ENCODE measurements at places on chromosomes 12 and 14.

GRCh38 chr14:72610831-72611200, 283.1 kb downstream of the DPF3 start:
- DNase-seq = no peak

DNA sequence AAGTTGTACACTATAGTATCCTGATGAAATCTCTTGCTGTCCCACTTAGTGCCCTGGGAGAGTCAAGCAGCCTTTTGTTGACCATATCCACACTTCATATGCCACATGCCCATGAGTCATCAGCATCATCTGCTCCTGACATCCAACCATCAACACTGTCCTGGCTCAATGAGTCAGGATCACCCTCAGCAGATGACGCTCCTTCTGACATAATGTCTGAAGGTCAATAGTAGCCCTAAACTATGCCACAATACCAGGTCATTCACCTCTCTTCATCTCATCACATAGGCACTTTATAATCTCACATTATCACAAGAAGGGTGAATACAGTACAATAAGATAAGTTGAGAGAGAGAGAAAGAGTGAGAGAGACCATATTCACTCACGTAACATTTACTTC, 369.0 kb upstream of the FAR2 start:
- no peak for DNase-seq

DNA sequence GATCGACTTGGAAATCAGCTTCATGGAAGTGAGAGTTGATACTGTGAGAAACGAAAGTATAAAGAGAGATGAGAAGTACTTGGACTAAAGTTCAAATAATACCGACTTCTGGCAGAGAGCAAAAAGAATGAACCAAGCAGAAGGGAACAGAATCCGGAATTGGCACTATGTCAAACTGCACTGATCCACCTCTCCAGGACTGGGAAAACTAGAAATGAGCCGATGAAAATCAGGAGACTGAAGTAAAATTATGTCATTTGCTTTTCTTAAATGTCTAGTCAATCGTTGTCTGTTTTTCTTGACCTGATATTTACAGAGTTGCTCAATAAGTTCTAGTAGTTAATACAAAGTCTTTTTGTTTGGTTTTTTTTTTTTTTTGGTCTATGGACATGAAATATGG, 163.0 kb upstream of the FOXG1 start:
- no peak for DNase-seq

DNA sequence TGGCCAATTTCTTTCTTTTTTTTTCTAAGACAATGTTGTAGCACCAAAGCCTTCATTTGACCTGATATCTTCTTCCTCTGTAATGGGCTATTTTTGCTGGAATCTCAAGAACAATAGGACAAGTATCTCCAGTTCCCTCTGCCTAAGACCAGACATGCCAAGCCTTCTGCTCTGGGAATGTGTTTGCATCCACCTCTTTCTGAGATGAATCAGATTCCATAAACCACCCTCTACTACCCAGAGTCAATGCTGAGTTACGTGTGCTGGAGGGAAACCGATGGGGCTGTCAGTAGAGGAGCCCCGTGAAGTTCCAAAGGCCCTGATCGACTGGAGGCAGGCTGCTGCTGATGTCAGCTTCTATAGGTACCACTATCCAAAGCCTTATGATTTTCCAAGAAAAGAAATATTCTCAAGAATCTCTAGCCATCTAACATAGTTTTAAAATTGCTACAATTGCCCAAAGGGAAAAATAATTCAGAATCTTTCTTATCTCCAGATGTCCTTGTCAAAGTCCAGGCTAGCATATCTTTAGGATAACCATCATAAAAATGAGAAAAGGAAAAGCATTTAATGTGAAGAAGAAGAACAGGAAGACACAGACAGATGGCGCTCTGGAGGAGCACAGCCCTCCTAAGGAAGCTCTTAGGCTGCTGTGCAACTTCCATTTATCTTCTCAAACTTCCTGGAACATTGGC, 101.9 kb downstream of the SLC8A3 start:
- DNase-seq = peak; percentile 11

DNA sequence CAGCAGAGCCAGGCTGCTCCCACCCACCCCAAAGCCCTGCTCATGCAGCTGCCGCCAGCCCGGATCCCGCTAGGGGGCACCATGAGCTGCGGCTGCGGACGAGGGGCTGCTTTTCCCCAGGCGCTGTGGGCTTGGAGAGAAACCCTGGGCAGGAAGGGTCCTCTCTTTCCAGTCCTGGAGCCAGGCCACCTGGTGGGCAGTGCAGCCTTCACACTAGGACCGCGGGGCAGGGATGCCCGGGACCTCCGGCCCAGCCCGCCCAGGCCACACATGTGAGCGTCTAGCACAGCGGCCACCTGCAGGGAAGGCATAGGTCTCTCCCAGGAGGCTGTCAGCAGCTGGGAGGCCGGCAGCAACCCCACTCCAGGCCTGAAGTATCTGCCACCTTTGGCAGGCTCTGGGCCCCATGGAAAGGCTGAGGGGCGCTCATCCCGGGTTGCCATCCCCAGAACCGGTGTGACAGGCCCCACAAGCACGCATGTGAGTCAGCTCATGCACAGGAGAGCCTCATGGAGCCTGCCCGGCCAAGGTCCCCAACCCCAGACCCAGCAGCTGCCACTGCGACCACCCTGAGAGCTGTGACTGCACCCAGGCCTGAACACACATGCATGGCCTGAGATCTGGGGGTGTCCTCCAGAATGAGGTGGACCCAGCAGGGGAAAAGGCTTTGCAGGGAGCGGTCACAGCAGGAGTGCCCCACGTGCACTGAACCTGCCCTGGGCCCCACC, 280.0 kb upstream of the RTL1 start:
- no peak for DNase-seq

DNA sequence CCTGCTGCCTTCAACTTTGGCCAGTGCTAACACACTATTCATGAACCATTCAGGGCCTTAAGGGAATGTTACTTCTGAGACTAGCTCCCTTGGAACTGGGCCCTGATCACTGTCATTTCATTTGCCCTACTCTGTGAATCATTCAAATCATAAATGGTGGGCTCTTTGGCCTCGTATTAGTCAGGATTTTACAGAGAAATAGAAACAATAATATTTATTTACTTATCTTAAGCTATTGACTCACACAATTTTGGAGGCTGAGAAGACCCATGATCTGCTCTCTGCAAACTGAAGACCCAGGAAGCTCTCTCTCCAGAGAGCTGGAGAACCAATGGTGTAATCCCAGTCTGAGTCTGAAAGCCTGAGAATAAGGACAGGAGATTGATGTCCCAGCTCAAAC, 398.5 kb downstream of the LRIG3 start:
- DNase-seq = no peak

- no peak for DNase-seq
Observed at GRCh38 chr14:22646570-22647254, 2.6 kb upstream of the OR6J1 start.
